ENCODE measurements at places on chromosomes 3 and 15.

DNA sequence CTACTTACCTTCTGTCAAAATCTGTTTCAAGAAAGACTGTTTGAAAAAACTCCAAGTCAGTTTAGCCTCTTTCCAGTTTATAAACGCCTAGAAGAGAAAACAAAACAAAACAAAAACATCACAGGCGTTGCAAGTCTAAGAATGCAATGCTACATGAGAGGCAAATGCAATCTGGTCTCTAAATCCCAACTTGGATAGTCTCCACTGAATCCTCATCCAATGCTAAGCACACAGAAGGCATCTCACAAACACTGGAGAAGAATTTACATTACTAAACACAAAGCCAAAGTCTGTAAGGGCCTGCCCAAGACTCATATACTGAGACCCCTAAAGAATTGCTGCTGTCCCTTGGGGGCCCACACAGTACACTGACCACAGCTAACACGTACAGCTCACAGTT, 18.4 kb downstream of the RFT1 start:
- no peak for DNase-seq

DNA sequence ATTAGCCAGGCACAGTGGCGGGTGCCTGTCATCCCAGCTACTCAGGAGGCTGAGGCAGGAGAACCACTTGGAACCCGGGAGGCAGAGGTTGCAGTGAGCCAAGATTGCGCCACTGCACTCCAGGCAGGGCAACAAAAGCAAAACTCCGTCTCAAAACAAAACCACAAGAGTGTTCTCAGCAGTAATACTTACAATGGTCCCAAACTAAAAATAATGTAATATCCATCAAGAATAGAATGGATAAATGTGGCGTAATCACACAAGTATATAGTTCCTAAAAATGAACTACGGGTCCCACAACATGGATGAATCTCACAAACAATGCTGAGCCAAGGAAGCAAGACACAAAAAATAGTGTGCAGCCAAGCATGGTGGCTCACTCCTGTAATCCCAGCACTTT, 39.2 kb downstream of the STAG1 start:
- DNase-seq = no peak

DNA sequence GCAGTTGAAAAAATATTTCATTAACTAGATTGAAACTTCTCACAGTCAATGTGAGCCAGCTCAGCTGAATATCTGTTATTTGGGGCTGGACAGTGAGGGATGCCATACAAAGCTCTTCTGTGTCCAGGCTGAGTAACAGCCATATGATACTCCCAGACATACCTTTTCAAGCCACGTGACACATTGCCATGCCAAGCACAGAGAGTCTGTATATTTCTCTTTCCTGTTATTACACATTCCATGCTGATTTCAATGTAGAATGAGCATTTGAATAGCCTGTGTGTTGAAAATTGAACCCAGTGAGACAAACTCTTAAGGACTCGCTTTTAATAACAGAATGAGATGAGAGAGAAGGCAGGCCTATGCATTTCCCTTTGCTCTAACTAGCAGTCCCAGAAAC, 334.7 kb upstream of the RASGRP1 start:
- DNase-seq = peak; percentile 65

DNA sequence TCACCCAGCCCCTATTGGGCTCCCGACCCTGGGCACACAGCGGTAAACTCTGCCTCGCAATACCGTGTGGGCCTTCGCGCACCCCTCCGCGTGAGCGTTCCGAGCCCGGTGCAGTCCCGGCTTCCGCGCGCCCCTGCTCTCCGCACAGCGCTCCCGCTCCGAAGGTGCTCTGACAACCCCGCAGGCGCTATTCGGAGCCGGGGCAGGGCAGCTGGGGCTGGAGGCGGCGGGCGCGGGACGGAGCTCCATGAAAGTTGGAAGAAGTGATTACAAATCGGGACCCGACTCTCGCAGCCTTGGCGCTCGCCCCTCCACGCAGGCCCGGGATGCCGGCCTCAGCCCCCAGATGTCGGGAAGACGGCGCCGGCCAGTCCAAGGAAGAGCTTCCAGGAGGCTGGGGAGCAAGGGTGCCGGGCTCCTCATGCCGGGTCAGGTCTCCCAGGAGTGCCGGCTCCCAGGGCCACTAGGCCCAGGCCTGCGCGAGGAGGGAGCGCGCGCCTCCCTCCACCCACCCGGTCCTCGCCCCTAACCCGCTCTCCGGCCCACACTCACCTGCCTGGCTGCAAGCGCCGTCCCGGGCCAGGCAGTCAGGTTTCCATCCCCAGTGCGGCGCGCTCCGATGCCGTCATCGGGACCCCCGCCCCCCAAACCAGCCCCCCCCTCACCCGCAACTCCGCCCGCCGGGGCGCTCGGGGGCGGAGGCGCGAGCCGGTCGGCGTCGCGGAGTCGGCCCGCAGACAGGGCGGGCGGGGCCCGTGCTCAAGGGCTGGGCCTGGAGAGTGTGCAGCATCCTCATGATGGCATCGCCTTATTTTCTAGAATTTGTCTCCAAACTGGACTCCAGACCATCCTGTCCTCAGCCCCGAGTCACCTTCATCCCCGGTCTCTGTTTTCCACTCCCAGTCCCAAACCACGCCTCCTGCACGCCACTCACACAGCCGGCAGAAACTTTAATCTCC, at the start of gene KIF7:
KIF7 (minus strand) TSS at position 621 of the 959 bp plus-strand sequence. CDS start 2,537 bp downstream, outside the sequence.
- DNase-seq = no peak

DNA sequence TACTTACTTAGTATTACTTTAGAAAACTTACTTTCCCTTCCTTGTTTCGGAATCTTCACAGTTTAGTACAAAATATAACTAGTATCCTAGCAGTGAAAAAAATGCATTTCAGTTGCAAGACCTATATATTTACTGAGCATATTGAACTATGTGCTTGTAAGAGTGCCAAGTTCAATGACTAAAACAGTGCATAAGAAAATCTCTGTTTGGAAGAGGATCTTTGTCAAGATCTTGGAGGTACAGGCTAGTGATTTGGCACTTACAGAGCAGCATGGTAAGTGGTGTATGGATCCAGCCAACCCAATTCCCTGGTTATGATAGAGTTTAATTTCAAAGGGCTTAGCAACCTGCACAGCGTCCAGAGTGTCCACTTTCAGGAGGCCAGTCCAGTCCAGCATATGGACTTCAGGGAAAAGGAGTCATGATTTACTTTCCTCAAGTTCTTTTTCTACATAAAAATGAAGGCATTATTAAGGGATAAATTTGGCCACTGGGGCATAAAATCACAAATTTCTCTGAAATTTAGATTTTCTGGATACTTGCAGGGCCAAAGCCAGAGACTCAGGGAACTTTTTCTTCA, 625.8 kb upstream of the BCHE start:
- no peak for DNase-seq

- no peak for DNase-seq
Measured at GRCh38 chr15:33746203-33746602, 222.1 kb upstream of the CHRM5 start.

DNA sequence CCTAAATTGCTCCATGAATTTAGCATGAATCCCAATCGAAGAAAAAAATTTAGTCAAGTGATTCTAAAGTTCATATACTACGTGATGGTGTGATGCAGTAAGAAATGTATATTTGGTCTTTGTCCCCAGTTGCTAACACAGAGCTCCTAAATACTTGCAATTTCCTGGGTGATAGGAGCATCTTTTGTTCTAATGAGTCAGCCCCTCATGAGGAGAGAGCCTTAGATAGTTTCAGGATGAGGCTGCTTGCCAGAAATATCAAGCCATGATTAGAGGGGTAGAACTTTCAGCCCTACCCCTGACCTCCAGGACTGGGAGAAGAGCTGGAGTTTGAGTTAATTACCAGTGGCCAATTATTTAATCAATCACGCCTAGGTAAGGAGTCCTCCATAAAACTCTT, 170.2 kb downstream of the PDE8A start:
- DNase-seq = no peak

DNA sequence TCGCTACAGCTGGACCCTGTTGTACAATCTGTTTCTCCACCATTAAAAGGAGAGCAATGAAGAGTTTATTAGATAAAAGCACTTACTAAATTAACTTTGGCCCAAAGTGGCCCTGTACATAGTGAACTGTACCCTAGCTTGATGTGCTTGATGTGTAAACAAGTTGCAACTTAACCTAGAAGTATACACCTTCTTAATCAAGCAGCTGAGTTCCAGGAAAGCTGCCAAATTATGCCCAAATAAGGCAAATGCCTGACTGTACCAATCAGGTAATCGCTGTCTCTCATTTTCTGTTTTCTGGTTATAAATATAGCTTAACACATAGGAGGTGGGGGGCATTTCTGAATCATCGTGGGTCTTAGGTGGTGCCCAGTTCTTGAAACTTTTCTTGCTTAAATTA, 704.8 kb upstream of the CBLB start:
- no peak for DNase-seq

- no peak for DNase-seq
Measured at GRCh38 chr15:38885471-38885952, 320.9 kb upstream of the RASGRP1 start.

GRCh38 chr3:113263020-113263419, 51.7 kb downstream of the BOC start:
- no peak for DNase-seq

DNA sequence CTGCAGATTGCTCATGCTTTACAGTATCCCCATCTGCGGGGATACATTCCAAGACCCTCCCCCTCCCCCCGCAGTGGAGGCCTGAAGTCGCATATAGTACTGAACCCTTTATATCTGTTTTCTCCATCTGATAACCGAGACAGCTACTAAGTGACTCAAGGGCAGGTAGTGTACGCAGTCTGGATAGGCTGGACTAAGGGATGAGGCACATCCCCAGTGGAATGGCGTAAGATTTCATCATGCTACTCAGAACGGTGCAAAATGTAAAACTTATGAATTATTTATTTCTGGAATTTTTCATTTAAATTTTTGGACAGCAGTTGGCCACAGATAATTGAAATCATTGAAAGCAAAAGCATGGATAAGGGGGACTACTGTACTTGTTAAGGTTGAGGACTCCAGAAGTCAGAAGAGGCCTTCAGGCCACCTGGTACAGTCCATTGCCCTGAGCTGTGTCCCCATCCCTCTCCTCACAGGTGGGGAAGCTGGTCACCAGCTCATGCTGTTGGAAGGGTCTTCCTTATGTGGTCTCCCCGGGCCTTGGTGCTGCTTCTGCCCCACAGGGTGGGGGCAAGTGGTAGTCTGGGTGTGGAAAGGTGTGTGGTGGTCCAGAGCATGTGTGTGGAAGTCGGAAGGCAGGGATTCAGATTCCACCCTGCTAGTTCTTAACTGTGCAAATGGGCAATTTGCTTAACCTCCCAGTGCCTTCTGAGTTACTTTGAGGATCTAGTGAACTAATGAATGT, 72.0 kb downstream of the HCN4 start:
- DNase-seq = no peak

DNA sequence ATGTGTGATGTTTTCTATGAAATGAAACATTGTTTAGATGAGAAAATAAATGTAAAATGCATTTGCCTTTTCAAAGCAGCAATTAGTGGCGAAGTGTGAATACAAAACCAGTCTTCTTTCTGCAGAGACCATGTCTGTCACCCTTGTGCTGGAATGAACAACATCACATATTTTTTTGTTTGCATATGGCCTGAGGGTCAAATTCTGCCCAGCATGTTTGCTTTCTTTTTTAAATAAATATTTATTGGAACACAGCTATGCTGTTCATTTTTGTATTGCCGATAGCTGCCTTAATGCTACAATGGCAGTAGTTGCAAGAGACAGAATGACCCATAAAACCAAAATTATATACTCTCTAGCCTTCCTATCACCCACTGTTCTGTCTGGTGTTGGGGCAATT, 75.3 kb upstream of the SNRPN start:
- DNase-seq = no peak

- no peak for DNase-seq
Measured at GRCh38 chr3:181316482-181316881, 326.9 kb upstream of the DNAJC19 start.

DNA sequence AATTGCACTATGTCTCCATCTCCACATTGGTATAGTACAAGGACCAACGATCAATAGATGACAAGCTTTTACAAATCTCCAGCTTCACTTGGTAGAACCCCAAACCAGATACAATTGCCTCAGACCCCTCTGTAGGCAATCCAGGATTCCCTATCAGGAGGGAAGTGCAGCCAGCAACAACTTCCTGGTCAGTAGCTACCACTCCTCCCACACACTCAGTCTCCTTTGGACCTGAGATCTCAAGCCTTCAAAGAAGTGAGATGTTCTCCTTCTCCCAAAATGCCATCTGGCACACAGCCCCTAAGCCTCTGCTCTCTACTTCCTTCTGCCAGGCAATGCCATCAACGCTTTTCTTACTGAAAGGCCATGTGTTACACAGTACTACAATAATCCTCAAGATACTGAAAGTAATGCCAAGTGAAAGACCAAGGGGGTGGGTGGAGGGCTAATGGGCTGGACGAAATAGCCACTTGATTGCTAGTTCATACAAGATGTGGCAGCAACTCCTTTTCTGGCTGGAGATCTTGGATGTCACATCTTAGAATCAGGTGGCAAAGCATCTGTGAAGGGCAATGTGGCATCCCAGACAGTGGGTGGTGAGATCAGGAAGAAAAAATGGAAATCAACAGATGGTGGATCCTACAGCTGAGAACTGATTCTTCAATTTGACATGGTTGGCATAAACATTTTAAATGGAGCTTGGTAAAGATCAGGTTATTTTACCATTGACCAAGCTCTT, 75.3 kb upstream of the ACP3 start:
- no peak for DNase-seq

DNA sequence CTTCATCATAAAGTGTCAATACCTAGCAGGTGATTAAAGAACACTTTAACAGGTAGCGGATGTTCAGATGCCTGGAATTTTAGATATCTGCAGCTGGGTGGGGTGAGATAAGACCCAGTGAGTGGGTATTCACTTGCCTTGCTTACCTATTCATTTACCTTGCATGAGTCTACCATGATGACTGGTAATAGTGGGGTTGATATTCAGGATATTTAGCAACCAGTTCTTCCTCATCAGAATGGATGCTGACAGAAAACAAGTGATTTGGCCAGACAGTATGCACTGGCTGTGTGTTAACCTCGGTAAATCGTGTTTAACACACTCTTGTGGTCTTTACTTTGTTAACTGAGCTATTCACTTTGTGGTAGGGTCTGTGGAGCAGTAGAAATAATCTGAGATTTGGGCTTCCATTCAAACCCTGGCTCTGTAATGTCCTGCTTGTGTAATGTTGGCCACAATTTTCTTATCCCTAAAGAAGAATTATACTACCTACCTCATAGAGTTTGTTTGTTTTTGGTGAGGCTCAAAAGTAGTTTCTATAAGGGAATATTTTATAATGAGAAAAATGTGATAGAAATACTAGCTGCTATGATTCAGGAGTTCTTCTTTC, 391.9 kb upstream of the TBL1XR1 start:
- no peak for DNase-seq

- DNase-seq = no peak
Measured at GRCh38 chr15:78054966-78055365, 22.5 kb downstream of the TBC1D2B start.

- no peak for DNase-seq
Measured at GRCh38 chr3:13710251-13710650, 161.3 kb downstream of the FBLN2 start.

DNA sequence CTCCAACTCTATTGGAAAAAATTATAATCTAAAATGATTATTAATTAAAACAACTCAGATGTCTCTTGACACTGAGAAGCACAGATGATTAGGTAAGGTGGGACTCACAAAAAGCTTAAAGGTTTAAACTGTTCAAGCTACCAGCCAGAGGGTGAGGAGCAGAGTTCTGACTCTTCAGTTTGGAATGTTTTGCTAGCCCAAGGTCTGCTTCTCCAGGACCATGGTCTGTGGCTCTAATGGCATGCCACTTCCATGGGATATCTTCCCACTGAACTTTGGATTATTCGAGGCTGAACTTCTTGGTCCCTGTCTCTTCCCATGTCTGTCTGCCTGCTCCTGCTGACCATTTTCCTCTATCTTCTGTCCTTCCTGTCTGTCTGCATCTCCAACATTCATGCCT, 49.2 kb downstream of the CACNA2D3 start:
- no peak for DNase-seq

GRCh38 chr3:4735243-4735642, 242.1 kb downstream of the ITPR1 start:
- DNase-seq = no peak
